ENCODE measurements at places on chromosomes 6 and 20. TPM values are rescaled to one million over a fixed set of nuclear protein-coding genes. Genes with fewer than 3 reads are reported as not detected.

DNA sequence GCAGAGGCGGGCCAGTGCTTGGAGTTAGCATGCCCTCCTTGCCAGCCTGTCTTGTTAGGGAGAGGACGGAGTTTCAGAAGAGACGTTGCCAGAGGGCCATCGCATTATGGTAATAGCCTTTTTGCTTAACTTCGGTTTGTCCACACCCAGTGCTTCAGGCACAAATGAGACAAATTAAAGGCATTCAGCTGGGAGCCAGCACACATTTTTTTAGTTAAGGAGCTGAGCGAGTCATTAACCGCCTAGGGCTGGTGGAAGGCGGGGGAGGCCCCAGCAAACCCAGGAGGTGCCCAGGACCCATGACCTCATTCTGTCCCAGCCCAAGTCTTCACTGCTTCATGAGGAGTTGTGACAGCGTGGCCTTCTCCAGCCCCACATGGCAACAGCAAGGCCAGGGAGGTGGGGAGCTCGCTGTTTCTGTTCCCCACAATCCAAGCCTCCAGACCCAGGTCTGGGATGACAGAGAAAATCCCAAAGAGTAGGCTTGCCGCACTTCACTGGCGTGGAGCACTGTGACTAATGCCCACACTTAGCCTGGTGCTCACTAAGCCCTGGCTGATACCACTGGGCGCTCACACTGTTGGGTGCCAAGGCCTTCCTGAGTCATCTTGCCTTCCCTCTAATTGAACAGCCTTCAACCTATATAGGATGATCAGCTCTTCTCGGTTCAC lies 237.1 kb downstream of the ANKRD60 start:
- no peaks in the 10 kb centered on the region for H3K36me3 ChIP-seq
- no peak overlapping the region for H3K4me3 ChIP-seq
- no peak for DNase-seq
- H3K27me3 ChIP-seq, result peaks cover 2% of the 10 kb centered on the region
- no peaks in the 10 kb centered on the region for H3K4me1 ChIP-seq

DNA sequence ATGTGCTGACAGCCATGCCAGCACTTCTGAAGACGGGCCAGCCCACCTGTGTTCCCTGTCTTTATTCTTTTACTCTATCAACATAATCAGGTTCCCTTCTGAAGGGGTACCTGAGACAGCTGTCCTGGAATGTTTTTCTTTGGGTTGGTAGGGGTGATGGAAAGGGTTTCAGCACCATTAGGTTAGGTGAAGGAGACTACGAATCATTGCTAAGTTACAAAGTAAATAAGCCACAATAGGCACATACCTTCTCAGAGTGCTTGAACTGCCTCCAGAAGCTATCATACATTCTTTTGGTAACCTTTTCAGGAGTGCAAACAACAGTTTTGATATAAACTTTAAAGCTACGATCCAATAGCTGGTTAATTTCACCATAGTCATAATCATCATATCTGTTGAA lies 106.3 kb downstream of the SESN1 start:
- H3K27ac ChIP-seq, result no peak overlapping the region
- DNase-seq, result no peak
- no peak overlapping the region for H3K4me3 ChIP-seq
- peaks cover 44% of the 10 kb centered on the region for H3K36me3 ChIP-seq

DNA sequence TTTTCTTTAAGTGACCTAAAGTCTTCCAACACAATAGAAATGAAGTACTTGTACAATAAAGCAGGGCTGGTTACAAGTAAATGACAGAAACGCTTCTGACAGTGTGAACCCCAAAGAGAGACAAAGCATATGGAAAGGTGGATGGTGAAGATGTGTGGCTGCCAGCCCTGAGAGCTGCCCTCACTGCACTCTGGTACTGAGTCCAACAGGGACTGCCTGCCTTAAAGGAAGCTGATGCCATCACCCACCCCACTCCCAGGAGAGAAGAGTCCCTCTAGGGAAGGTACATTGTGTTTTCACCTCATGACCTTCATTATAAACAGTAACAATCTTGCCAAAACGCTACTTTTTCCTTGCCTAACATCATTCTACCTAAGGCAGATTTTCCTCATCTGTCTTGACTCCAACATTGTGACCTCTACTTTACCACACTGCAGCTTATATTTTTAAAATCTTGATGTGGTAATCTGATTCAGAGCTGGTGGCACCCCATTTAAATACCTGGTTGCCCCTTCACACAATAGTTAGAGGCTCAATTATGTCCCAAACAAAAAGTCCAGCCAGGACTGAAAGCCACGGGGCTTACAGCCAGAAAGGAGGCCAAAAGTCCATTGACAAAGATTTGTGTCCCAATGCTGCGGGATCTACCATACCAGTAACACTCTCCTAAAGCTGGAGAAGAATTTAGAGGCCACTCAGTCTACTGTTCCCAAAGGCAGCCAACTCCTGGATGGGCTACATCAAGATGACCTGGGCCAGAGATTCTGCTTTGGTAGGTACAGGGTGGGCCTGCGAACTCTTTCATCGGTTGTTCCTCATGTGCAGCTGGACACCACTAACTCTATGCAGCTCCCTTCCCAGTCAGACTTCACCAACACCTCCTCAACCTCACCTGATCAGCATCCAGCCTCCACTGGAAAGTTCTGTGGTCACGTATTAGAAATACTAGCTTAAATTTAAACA lies 4.4 kb downstream of the APMAP start:
- H3K27me3 ChIP-seq, result no peaks in the 10 kb centered on the region
- peaks cover 52% of the 10 kb centered on the region for H3K36me3 ChIP-seq
- H3K4me3 ChIP-seq, result no peak overlapping the region
- DNase-seq, result no peak
- H3K4me1 ChIP-seq, result peaks cover 72% of the 10 kb centered on the region

DNA sequence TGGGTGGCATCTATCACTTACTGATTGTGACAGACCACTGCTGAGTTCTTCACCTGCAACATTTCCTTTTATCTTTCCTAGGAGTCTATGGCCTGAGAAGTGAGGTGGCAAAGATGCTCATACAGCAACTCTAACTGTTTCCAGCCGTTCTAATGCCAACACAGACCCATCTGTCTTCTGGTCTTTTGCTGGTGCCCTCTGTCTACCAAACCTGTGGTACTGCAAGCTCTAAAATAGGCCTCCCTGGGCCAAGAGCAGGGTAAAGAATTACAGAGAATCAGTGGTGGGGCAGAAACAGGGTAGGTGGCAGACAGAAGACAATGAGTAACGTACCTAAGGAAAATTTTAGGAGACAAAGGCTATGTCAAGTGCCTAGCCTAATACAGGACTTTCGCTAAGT lies 611.0 kb upstream of the FLRT3 start:
- no peaks in the 10 kb centered on the region for H3K4me1 ChIP-seq
- no peak for DNase-seq
- no peaks in the 10 kb centered on the region for H3K27me3 ChIP-seq
- H3K36me3 ChIP-seq, result no peaks in the 10 kb centered on the region
- no peak overlapping the region for H3K27ac ChIP-seq

Gene OPN5
- not detected for total RNA-seq

DNA sequence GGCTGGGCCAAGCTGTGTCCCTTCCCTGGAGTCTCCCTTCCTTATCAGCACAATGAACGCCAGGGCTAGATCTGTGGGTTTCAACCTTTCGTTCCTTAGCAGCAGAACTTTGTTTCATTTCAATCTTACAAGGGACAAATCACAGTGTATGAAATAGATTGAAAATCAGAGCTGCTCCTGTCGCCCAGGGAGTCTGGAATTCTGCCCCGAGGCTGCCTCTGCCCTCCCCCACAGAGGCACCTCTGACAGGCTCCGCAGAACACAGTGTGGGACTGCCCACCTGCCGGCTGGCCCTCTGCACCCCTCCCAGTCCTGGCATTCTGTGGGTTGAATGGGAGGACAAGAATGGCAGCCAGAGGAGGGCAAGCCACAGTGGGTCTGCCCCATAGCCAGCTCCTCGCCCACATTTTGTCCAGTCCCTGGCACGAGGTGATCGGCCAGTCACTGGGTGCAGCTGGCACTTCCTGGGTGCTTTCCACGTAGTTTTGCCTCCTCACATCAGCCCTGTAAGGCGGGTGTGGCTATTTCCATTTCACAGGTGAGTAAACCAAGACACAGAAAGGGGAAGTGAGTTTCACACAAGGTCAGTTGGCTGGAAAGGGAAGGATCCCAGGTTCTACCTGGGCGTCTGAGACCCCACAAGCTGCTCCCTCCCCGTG lies 26.1 kb downstream of the MANBAL start:
- peak overlapping the region; percentile 82 for H3K27ac ChIP-seq
- peaks cover 32% of the 10 kb centered on the region for H3K4me1 ChIP-seq
- no peak for DNase-seq

DNA sequence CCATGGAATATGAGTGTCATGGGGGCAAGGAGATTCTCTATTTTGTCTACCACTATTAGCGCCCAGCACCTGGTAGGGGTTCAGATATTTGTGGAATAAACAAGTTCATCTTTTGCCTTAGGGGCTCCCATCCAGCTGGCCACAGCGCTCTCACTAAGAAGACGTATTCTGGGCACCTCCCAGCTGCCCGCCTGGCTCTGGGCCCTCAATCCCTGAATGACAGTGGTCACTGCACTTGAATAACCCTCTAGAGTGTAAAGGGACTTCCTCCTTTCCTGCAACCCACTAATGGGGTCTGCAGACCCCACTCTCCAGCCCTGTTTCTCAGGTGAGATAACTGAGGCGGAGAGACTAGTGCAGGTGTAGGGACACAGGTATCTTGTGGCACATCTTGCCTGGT lies 36.2 kb downstream of the SNX5 start:
- H3K4me3 ChIP-seq, result no peak overlapping the region
- peaks cover 3% of the 10 kb centered on the region for H3K27me3 ChIP-seq
- H3K36me3 ChIP-seq, result peaks cover 2% of the 10 kb centered on the region
- H3K4me1 ChIP-seq, result no peaks in the 10 kb centered on the region
- H3K27ac ChIP-seq, result no peak overlapping the region

DNA sequence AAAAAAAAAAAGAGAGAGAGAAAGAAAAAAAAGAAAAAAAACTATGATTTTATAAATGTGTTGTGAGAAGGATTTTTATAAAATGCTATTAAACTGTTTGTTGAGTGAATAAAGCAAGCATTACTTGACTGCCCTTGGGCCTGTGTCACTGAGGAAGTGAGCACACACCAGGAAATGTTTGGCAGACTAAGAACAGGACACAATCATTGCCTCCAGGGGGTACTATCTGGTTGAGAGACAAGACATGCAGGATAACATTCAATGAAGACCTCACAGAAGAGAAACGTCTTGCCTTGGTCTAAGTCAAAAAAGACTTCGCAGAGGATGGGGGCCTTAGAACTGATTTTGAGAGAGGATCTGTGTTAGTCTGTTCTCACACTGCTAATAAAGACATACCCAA lies 40.6 kb downstream of the MTFR2 start:
- no peak for DNase-seq
- H3K27me3 ChIP-seq, result peaks cover 3% of the 10 kb centered on the region
- H3K4me3 ChIP-seq, result no peak overlapping the region
- no peaks in the 10 kb centered on the region for H3K4me1 ChIP-seq
- no peaks in the 10 kb centered on the region for H3K36me3 ChIP-seq

GRCh38 chr6:53517021-53517420 lies 27.9 kb downstream of the GCLC start:
- DNase-seq, result no peak
- no peaks in the 10 kb centered on the region for H3K27me3 ChIP-seq
- H3K4me3 ChIP-seq, result no peak overlapping the region
- no peak overlapping the region for H3K27ac ChIP-seq
- H3K4me1 ChIP-seq, result peaks cover 5% of the 10 kb centered on the region
- peaks cover 14% of the 10 kb centered on the region for H3K36me3 ChIP-seq

GRCh38 chr6:155004017-155004416 lies 8.9 kb downstream of the TIAM2 start:
- H3K4me3 ChIP-seq, result no peak overlapping the region
- H3K4me1 ChIP-seq, result peaks cover 3% of the 10 kb centered on the region
- H3K27ac ChIP-seq, result no peak overlapping the region
- peaks cover 2% of the 10 kb centered on the region for H3K27me3 ChIP-seq

Data from activated CD4-positive, alpha-beta T cell treated with anti-CD3 and anti-CD28 coated beads, Interleukin-2, amount 10 ng/mL, durations not matched to agents 24 days and 14 days (primary cell).